ENCODE measurements at places on chromosomes 1 and 21.

GRCh38 chr1:32219022-32219421 is 3.1 kb downstream of the TMEM234 start:
- DNase-seq = no peak

GRCh38 chr1:34739613-34740012 is 15.2 kb upstream of the GJB5 start:
- no peak for DNase-seq

GRCh38 chr1:225450491-225451191 is 22.8 kb upstream of the LBR start:
- no peak for DNase-seq

GRCh38 chr1:99331636-99332035 is 67.3 kb downstream of the PLPPR4 start:
- DNase-seq = no peak

GRCh38 chr1:54653036-54653435 is 11.4 kb downstream of the MROH7 start:
- no peak for DNase-seq

GRCh38 chr1:163970151-163970550 is 588.8 kb upstream of the PBX1 start:
- no peak for DNase-seq

DNA sequence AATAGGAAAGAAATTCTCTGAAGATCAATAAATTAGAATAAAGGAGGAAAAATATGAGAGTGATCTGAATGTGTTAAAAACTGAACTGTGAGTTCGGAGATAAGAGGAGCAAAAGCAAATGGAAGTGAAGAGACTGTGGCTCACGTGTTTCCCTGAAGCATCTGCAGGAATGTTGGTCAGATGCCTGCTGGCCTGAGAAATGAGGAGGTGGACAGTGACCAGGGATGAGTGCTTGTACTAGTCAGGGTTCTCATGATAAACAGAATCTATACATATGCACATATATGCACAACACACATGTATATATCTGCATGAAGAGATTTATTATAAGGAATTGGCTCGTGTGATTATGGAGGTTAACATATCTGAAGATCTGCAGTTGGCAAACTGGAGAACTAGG is 103.4 kb upstream of the TIAM1 start:
- no peak for DNase-seq

DNA sequence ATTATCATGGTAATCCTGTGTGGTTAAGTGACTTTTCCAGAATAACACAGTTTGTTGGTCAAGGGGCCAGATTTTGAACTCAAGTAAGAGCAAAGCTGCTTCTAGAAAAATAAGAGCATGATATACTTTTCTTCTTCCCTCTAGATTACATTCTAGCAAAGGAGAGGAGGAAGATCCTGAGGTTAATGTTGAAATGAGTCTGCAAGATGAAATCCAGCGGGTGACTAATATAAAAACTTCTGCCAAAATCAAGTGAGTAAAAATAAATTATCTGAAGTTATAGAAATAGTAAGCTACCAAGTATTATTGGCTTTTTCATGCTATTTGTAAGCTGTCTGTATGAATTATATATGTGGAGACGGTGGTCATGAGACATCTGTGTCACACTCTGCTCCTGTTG is 12.8 kb downstream of the WDR3 start:
- no peak for DNase-seq

DNA sequence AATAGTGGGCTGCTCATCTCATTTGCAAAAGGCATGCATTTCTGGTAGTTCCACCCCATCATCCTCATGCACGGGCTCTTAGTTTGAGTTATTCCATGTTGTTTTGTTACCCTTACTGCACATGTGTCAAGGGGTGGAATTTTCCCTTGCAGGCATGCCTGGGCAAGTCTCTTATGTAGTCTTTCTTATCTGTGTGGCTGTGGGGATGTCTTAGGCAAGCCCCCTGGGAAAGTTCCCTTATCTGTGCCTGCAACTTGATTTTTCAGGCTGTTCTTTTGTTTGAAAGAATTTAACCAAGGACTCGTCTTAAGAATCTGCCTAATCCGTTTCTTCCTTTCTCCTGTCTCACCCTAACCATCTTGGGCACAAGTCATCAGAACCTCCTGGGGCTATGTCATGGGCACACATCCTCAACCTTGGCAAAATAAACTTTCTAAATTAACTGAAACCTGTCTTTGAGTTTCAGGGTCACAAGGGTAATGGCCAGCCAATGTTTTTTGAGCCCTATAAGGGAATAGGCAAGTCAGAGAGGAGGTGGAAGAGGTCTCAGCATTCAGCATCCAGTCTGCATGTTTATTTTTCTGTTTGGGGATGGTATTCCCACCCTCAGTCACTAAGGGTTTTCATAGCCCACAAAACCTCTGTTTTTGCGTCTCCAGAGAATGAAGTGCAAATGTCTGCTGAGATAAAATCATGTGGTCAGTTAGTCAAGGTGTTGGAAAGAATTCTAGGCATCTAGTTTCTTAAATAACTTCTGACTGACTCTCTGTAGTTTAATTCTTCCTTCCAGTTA is 579.7 kb downstream of the PLA2G4A start:
- DNase-seq = no peak

Data from T follicular helper cell (primary cell).